ENCODE measurements at places on chromosomes 5 and 9. TPM values are rescaled to one million over a fixed set of nuclear protein-coding genes. Genes with fewer than 3 reads are reported as not detected.

The AMACR gene
- total RNA-seq = 10.0 TPM

The LMNB1 gene
- 7.9 TPM for total RNA-seq

The CCL27 gene
- total RNA-seq = not detected

The OR1Q1 gene
- not detected for total RNA-seq

The SOX30 gene
- not detected for total RNA-seq

The GABRA6 gene
- total RNA-seq = 0.29 TPM

The ADAMTS13 gene
- 0.88 TPM for total RNA-seq

The LCN2 gene
- not detected for total RNA-seq

The GPX8 gene
- total RNA-seq = 102 TPM

The SLC28A3 gene
- total RNA-seq = under 0.01 TPM
